Activated CD8-positive, alpha-beta memory T cell treated with anti-CD3 and anti-CD28 coated beads for 48 hours (primary cell): ENCODE measurements at places on chromosomes 1 and 21.

GRCh38 chr1:29392036-29392435, 155.7 kb downstream of the PTPRU start:
- no peak for DNase-seq

- DNase-seq: peak; percentile 54
Observed at GRCh38 chr1:181141431-181141910, 53.0 kb downstream of the IER5 start.

DNA sequence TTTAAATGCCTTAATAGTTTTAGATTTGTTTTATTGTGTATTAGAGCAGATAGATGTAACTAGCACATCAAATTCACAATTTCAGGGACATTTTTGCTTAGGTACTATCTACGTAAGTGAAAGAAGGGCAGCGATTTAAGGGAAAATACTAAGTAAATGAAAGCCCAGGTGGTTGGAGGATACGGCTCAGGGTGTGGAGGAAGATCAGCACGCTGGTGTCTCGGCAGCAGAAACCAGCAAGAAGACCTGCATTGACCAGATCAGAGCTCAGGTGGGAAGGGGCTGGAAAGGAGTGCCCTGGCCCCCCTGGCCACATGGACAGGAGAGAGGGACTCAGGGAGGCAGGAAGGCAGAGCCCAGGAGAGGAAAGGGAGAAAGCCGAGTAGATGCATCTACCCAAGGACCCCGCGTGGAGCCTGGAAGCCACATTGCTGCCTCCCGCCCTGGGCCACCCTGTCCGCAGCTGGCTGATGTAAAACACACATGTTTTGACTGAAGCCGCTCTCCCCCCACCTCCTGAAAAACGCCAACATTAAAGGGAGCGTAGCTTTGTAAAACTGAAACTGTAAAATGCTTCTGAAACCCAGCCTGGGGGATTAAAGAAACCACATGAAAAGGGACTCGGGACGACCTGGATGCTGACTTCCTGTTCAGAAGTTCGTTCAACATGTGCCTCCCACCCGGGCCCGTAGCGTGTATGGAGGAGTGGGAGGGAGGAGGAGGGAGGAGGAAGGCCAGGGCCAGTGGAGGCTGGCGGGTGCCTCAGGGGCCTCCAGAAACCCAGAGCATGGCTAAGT, 72.6 kb upstream of the TARDBP start:
- DNase-seq: peak; percentile 42

DNA sequence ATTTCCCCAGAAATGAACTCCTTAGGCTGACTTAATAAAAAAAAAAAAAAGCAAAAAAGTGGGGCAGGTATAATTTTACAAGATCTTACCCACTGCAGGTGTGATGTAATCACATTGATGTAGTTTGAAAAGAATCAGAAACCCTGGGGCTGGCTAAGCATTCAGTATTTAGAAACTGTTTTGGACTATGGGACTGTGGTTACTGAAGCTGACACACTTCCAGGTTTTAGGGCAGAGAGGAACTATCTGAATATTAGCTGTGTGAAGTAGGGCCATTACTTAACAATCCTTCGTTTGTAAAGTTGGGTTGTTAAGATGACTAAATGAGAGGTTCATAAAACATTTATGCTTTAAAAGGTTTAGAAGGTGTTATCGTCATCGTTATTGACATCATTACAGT, 165.3 kb downstream of the FASLG start:
- DNase-seq: no peak

- no peak for DNase-seq
Observed at GRCh38 chr1:2513939-2514652, 12.3 kb downstream of the PANK4 start.

- no peak for DNase-seq
Observed at GRCh38 chr1:117661027-117661426, 55.2 kb downstream of the TENT5C start.

DNA sequence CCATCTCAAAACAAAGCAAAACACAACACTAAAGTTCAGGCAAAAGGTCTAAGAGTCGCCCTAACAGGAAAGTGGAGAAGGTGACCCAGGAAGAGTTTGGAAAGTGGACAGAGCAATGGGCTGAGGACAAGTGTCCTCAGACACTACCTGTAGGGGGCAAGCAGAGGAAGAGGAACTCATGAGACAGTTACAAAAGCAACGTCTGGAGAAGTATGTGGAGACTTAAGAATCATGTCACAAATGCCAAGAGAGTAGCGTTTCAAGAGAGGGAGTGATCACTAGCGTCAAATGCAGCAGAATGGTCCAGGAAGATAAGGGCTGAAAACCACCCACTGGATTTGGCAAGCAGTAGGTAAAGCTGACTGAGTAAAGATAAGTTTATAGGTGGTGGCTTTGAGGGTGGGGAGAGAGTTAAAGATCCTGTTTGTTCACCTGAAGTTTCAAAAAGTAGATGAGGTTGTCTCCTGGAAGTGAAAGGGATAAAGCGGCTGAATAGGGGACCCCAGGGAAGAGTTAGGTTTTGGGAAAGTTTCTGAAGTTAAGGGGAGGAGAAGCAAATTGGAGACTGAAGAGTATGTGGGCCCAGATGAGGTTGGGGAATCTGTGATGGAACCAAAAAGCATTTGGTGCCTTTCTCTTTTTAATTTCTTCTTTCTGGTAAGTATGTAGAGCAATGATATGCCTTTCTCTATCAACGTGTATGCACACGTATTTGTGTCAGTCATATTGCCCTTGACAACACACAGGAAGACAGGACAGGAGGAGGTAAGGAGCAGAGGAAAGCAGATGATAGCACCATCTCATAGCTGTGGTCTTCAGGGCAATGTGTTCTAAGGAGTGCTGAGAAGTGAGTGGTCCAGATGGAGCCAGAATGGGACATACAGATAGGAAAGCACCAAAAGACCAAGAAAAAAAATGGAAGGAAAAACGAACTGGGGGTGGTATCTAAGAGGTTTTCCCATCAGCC, 3.1 kb downstream of the BSDC1 start:
- DNase-seq: no peak

GRCh38 chr1:115624859-115625258, 16.9 kb upstream of the VANGL1 start:
- no peak for DNase-seq

DNA sequence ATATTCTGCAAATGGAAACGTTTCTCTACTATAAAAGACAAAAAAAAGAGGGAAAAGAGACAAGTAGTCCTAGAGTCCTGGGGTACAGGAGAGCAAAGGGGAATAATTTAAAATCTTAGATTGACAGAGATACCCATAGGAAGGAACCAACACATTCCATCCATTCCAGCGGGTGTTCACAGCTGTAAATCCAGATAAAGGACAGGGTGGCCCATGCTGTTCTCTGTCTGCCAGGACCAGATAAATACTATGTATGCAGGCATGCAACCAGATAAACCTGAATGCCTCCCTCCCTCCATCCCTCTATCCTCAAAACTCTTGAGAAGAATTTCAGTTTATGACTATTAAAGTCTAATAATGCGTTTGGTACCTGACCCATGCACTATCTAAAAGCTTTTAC, 131.8 kb downstream of the PTPN14 start:
- no peak for DNase-seq

DNA sequence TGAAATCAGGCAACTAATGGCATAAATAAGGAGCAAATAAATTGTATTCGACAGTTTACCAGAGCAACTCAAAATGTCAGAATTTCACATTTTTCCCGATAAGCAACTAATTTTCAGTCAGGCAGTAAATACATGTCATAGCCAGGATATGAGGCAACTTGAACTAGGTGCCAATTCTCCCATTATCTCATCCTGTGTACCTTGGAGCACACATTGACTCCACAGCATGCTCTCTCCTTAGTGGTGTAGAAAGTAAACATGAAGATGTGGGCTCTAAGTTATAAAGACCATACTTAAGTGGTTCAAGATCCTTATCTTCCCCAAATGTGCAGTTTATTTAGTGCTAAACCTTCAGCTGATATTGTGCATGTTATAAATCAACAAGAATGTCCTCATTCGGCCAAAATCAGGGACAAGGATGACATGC, 197.8 kb downstream of the VAV3 start:
- DNase-seq: no peak

DNA sequence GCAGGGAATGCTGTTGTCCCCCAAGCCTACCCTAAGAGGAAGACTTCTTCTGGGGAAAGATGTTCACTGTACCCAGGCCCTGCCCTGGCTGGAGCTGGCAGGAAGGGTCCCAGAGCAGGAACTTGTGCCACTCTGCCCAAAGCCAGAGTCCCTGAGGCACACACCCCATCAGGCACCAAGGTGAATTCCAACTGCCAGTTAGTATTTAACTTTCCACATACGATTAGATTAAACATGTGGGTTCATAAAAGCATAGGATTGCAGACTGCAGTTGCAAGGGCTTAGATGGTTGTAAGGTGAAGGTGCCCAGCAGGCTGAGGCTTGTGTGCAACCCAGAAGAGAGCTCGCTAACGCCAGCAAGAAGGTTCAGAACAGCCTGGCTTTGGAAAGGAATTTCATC, at the start of gene KCNE2:
TSS of gene KCNE2 (plus strand) at position 274 of the 400 bp plus-strand sequence. CDS start 6,473 bp downstream, outside the sequence.
- DNase-seq: no peak

DNA sequence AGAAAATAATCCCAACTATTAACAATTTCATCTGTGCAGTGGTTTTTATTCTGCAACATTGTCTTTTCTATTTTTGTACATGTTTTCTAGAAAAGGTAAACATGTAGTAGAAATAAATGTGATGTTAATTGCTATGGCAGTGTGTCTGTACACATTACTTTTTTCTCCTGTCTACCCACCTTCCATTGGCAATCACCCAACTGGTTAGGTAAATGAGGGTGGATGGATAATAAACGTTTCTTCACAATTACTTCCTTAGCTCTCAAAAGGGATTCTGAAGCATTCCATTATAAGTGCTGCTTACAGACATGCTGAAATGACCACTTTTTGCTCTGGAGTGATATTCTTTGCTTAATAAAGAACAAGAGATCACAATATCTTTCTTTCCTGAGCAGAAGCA, 61.4 kb downstream of the MAGI3 start:
- no peak for DNase-seq

- no peak for DNase-seq
Observed at GRCh38 chr21:34113842-34114241, 40.5 kb downstream of the MRPS6 start.

DNA sequence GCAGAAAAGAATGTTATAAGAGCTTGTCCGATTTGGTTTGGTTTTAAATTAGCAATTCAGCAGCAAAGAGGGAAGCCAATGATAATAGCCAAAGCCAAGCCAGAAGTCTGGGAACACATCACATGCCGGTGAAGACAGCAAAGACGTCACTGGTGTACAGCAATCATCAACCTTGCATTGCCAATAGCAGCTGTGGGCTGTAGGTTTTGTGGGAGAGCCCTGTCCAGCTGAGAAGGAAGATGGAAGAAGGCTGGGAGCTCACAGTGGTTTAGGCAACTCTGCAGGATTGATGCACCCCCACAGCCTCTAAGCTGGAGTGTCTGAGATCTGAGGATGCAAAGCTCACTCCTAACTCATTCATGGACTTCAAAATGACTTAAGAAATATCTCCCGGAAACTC, 338.7 kb downstream of the SIPA1L2 start:
- DNase-seq: no peak
